ENCODE measurements at places on chromosomes 5 and 9.

DNA sequence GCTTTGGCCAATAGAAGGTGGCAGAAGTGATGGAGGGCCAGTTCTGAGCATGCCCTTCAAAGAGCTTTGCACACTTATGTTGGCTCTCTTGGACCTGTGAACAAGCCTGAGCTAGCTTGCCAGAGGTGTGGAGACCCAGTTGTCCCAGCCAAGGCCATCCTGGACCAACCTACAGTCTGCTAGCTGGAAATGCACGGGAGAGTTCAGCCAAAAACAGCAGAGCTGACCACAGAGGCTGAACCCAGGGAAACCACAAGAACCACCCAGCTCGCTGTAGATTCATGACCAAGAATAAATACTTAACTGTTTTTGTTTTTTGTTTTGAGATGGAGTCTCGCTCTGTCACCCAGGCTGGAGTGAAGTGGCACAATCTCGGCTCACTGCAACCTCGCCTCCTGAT lies 65.4 kb upstream of the HAND1 start:
- DNase-seq, result no peak

- DNase-seq, result no peak
These were observed 165.6 kb downstream of the YTHDC2 start for GRCh38 chr5:113678924-113679575.

DNA sequence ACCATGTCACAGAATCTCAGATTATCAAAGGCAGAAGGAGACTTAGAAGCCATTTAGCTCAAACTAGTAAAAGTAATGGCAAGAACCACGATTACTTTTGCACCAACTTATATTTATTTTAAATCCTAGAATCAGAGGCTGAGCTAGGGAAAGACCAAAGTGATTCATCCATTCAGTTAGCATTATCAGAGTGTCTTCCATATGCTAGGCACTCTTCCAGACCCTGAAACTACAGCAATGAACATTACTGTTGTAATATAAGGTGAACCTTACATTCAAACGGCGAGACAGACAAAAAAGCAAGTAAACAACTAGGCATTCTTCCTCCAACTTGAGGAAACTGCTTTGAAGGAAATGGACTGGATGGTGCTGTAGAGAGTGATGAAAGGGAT lies 7.9 kb downstream of the PDE6A start:
- no peak for DNase-seq

DNA sequence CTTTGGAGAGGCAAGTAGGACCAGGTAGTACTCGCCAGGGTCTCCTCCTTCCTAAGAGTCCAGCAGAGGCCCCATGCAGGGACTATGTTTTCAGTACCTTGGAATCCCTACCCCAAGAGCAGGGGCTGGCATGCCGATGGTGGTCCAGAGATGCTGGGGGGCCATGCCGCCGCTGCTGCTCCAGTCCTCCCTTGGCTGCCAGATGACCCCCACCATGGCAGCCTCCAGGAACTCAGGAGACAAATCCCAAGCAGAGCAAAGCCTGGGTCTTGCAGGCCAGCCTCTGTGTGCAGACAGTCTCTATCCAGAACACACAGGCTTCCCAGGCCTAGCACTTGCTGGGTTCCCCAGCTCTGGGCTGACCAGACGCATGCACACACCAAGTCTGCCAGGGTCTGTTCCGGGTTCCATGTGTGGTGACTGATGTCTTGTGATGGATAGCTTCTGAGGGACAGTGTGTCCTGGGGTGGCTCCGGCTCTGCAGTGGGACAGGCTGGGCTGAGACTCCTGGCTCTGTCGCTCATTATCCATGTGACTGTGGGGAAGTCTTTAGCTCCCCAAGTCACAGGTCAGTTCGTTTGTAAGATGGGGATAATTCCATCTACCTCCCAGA lies 127.3 kb downstream of the CRB2 start:
- DNase-seq, result no peak

GRCh38 chr5:175861337-175862130 lies 9.8 kb upstream of the CPLX2 start:
- DNase-seq, result no peak

DNA sequence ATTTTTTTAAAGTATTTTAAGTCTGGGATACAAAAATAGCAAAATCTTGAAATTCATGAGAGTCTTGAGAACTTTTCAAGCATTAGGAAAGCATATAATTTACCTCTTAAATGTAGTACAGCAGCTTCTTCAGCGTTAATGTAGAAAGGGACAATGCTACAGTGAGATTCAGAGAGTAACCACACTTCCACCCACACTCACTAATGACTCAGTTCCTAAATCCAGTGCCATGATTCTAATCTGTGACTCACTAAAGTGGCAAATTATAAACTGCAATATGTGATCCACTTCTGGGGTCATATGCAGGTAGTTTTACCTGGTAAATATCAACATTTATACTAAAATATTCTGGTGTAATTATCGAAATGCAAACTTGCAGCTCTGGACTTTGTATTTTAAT lies 434.5 kb upstream of the TUSC1 start:
- no peak for DNase-seq

- DNase-seq, result no peak
These were observed 27.6 kb upstream of the RNF130 start for GRCh38 chr5:180098991-180099732.

DNA sequence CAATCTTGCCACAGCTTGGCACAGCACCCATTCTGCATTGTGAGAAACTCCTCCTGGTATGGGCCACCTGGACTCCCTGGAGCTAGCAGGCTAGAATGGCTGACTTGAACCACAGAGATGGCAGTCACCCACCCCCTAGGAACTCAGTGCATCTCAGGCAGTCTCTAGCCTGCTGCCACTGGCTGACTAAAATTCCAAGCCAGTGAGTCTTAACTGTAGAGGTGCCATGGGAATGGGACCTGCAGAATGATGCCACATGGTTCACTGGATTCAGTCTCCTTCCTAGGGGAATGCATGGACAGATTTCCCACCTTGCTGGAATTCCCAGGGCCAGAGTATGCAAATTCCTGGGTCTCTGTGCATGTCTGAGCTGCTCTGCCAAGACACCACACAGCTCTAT lies 382.9 kb downstream of the MAN2A1 start:
- DNase-seq, result no peak

GRCh38 chr5:170120576-170120975 lies 14.9 kb downstream of the FOXI1 start:
- no peak for DNase-seq

- no peak for DNase-seq
These were observed 104.7 kb upstream of the PHYKPL start for GRCh38 chr5:178337334-178337741.

DNA sequence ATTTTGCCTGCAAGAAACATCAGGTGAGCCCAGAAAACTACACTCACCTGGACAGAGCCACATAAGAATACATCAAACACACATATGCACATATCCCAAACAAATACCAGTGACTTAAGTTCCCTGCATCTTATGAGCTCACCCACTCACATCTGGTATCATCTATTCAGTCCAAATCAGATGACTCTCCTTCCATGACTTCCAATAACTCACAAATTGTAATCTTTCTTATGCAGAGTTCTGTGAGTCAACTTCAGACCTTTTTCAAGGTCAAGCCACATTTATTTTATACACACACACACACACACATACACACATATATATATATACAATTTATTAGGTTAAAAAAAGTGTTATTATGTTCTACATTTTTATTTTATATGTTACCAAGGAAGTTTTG lies 1711.9 kb upstream of the CDH9 start:
- no peak for DNase-seq

DNA sequence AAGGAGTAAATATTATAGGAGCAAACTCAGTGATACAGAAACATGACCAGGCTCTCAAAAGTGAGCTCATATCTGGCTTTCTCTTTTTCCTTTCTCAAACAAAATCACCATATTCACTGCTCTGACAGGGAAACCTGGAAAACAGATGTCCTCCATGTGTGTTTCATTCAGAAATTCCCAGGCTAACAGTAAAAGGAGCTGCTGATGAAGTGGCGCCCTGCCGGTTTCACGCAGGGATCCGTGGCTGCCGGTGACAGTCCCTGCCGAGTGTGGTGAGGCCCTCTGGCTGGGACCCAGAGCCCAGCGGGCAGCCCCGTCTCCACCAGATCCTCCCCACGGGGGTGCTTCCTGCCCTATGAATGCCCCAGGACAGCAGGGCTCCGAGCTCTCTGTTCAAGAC lies 208.1 kb downstream of the GNA14 start:
- DNase-seq, result no peak

- DNase-seq, result no peak
These were observed 129.4 kb upstream of the GPR151 start for GRCh38 chr5:146645342-146645741.

GRCh38 chr9:80320916-80321315 lies 749.2 kb downstream of the TLE4 start:
- no peak for DNase-seq

GRCh38 chr5:93632327-93632726 lies 49.3 kb downstream of the NR2F1 start:
- DNase-seq, result no peak

- no peak for DNase-seq
These were observed 372.9 kb downstream of the OSTF1 start for GRCh38 chr9:75461183-75461582.

GRCh38 chr9:14455243-14455642 lies 141.3 kb upstream of the NFIB start:
- no peak for DNase-seq

DNA sequence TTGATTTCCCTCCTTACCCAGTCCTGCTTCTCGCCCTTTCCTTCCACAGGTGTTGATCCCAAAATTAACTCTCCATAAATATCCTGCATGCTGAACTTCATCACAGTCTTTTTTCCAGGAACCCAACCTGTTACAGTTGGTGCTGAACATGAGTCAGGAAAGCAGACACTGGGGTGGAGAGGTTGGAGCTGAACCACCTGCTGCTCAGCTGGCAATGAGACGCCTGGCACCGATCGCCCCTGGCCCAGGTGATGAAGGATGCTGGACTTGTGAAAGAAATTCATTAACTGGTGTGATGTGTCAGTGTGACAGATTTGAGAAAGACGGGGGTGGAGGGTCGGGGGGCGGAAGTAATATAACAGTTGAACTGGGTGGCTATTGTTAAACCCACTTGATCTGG lies 30.6 kb downstream of the CPLX2 start:
- DNase-seq, result no peak

GRCh38 chr9:110069326-110070248 lies 138.4 kb downstream of the C9orf152 start:
- DNase-seq, result no peak

DNA sequence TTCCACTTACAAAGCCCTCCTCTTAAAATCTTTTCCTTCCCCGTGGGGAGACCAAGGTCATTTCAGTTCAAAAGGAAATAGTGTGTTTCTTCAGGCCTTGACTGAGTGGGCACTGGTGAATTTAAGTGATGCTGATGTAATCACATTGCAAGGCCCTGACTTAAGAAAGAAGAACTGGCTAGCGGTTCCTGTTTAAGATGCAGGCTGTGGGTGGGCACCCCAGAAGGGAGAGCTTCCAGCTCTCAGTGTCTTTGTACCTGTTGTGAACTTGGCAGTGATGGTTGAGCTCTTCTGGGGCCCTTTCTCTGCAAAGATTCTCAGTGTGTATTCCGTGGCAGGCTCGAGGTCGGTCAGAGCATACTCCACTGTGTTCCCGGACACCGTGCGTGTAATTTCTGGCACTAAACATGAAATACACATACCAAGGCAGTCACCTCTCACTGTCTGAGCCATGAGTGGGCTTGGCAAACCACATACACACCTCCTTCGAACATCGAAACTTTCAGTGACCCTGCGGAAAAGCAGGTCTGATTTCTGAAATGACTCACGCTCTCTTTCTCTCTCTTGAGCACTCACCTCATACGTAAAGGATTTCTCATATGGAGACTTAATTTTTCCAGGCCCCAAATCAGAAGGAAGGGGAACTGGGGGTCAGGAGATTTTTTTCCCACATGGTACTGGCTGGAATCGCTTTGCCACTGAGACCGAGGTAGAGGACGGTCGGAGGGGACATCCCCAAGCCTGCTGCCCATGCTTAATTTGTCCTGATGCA lies 81.9 kb downstream of the TNC start:
- DNase-seq, result no peak

DNA sequence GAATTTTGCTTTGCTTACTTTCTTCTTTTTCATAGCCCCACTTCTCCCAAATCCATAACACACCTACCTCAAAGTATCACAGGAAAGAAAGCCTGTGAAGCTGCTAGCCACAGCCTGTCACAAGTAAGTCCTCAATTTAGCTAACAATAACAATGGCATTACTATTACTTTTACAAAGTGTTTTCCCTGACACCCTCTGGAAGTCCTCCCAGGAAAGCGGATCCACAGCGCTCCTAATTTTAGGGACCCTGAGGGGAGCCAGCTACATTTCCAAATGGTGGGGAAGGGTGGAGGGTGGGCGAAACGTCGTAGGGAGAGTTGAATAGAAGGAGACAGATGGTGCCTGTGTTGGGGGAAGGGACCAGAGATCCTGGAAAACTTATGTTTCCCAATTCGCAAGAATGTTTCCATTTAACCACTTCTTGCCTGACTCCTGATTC lies 523 bp upstream of the WWC1 start:
- DNase-seq, result no peak

DNA sequence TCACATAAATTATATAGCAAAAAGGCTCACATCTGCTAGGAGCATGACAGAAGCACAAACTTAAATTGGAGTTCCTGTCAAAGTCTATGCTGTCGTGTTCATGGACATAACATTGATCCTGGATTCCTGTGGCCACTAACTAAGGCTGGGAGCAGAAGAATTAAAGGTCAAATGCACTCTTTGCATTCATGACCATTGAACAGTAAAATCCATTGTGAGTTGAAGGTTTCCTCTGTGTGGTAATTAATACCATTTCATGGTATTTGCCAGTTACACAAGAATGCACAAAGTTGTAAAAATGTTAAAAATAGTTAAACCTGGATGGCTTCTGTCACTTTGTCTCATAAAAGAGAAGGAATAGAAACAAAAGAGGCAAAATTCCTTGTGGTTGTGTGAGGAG lies 242.6 kb downstream of the NPR3 start:
- no peak for DNase-seq

- no peak for DNase-seq
These were observed 247.6 kb upstream of the ACO1 start for GRCh38 chr9:32136700-32137339.

DNA sequence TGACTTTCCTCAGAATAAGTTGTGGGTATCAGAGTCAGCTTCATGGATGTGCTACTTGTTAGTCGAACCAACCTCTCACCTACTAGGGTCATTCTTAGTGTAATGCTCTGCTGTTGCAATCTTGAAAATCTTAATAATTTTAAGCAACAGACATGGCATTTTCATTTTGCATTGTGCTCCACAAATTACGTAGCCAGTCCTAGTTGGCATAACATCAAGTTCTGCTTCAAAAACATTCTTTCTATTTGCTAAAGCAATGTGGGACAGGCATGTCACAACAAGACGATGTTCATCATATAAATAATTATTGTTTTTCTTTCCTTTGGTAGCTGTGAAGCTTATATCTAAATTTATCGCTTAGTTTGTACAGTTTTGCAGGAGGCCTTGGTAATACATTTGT lies 39.3 kb upstream of the CDH12 start:
- DNase-seq, result no peak

DNA sequence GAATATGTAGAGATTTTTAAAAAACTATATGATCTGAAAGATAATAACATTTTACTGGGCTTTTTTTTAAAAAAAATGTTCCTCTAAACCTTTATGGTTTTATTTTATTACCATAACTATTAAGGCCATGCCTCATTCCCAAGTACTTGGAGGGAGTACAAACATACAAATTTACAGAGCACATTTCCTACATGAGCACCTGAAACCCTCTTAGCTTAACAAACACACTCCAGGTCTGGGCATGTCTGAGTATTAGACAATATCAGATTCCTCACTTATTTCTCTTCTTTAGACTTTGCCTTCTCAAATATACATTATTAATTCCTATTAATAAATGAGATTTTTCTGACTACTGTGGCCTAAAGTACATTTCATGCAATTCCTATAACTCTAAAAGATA lies 319.2 kb downstream of the SLCO4C1 start:
- DNase-seq, result no peak

Data from CD4-positive, alpha-beta memory T cell (primary cell).